ENCODE measurements at places on chromosomes 12 and 14.

GRCh38 chr12:122031342-122032216 lies 9.9 kb downstream of the BCL7A start:
- peak; percentile 56 for DNase-seq

DNA sequence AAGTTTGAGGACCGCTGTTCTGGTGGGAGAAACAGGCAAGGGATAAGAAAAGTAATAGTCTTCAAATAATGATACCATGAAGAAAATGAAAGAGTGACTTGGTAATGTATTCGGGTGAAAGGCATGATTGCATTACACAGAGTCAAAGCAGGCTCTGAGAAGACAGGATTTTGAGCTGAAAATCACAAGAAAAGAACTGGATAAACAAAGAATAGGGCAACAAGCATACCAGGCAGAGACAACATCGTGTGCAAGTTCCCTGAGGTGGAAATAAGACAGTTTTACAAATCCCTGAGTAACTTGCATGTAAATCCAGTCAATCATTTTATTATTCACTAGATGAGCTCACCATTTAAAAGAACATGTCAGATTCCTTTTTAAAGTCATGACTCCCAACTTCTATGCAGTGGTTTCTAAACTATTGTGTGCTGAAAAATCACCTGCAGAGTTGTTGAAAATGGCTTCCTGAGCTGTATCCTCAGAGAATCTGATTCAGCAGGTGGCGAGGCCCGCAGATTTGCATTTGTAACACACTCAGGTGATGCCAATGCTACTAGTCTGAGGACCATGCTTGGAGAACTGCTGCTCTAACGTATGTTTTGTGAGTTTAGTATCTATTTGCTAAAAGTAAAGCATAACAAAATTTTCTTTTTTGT lies 133.0 kb upstream of the ABCD2 start:
- DNase-seq: no peak

- DNase-seq: no peak
Observed at GRCh38 chr14:64549016-64549415, 745 bp upstream of the PPP1R36 start.

GRCh38 chr12:83826112-83826511 lies 1086.5 kb downstream of the SLC6A15 start:
- peak; percentile 61 for DNase-seq

GRCh38 chr14:26216786-26217185 lies 381.0 kb downstream of the NOVA1 start:
- DNase-seq: no peak

GRCh38 chr12:7610006-7610405 lies 55.7 kb downstream of the APOBEC1 start:
- DNase-seq: no peak

- DNase-seq: peak; percentile 54
Observed at GRCh38 chr12:47938093-47938492, 25.3 kb upstream of the TMEM106C start.

GRCh38 chr12:128970110-128970509 lies 116.8 kb downstream of the GLT1D1 start:
- no peak for DNase-seq

- DNase-seq: no peak
Observed at GRCh38 chr12:22743700-22744099, 118.7 kb downstream of the ETNK1 start.

DNA sequence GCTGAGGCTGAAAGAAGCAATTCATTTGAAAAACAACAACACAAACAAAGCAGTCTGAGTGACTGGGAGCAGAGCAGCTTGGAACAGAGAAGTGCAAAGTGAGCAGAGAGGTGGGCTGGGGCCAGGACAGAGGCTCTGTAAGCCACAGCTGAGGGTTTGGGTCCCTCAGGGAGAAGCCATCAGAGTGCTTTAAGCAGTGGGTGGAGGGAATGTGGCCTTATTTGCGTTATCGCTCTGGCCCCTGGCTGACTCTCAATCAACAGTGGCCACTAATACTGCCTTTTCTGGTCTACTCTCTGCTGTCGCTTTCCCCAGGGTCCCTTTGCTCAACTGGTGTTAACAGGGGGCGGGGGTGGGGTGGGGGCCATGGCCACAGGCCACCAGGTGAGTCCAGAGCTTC lies 44.2 kb downstream of the IRF2BPL start:
- DNase-seq: no peak

GRCh38 chr14:33207467-33208017 lies 268.9 kb downstream of the NPAS3 start:
- DNase-seq: no peak

GRCh38 chr14:61179796-61180398 lies 101.2 kb downstream of the TMEM30B start:
- peak; percentile 7 for DNase-seq

- DNase-seq: peak; percentile 59
Observed at GRCh38 chr12:119692997-119693396, 25.1 kb downstream of the PRKAB1 start.

GRCh38 chr12:25929142-25929541 lies 29.3 kb upstream of the RASSF8 start:
- no peak for DNase-seq

- DNase-seq: no peak
Observed at GRCh38 chr12:99133401-99133800, 488.3 kb downstream of the APAF1 start.

GRCh38 chr12:22313286-22313962 lies 21.1 kb downstream of the ST8SIA1 start:
- DNase-seq: no peak

GRCh38 chr14:72434856-72435255 lies 459.0 kb downstream of the DPF3 start:
- no peak for DNase-seq

DNA sequence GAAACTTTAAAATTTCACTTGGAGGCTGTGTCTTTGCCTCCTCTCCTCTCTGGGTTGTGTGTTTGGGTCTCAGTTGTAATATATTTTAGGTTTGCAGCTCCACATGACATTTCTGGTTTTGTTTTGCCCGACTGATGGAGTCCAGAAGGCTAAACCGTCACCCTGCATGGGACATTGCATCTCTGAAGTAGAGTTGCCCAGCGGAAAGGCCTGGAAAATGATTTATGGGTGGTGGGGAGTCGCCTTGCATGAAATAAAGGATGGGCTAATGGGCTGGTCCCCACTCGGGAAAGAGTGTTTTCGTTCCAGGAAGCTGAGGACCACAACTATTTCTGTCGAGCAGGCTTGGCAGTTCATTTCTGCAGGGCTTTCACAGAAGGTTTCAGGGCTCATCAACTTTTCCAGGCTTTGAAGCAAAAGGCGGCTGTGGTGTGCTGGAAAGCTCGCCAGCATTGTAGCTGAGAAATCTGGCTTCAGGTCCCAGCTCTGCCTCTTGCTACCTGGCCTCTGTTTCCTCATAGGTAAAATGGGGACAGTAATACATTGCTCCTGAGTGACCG lies 74.8 kb upstream of the GSC start:
- DNase-seq: no peak

DNA sequence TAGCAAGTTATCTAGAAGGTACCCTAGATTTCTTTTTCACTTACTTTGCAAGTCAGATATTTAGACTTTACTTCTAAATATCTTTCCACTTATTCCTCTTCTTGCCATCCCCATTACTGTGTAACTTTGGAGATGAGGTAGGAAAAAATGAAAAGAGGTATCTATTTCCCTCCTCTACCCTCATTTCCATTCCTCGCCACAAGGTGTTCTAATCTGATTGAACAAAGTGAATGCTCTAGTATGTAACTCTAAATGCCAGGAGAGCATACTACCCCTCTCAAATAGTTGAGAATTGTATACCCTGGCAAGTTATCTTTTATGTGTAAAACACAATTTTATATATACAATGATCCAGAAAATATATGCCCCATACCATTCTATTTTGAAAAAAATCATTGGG lies 1.7 kb upstream of the LDHB start:
- DNase-seq: peak; percentile 33

- peak; percentile 40 for DNase-seq
Observed at GRCh38 chr12:100229036-100229635, 28.5 kb downstream of the ACTR6 start.

GRCh38 chr14:32552766-32553165 lies 223.7 kb downstream of the AKAP6 start:
- no peak for DNase-seq

All from ACHN (cell line).